ENCODE measurements at places on chromosomes 12 and 14.

GRCh38 chr14:59435987-59436386 is 29.2 kb downstream of the GPR135 start:
- DNase-seq, result no peak

- no peak for DNase-seq
These were observed 20.3 kb downstream of the TMED10 start for GRCh38 chr14:75156111-75156510.

DNA sequence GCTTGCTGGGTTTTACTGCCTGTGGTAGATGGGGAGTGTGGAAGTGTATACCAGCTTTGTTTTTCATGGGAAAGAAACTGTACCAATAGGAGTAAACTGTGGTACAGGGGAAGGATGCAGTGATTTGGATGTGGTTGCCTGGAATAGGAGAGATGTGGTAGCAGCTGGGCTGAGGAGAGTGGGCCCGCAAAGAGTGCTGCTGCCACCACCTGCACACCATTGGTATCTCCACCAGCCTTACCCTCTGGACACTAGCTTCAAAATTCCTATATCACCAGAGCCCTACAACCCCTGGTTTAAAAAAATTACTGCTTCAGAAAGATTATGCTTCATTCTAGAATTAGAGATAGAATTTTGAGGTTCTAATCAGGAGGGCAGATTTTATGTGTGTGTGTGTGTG is 53.6 kb downstream of the AKAP6 start:
- DNase-seq, result no peak

DNA sequence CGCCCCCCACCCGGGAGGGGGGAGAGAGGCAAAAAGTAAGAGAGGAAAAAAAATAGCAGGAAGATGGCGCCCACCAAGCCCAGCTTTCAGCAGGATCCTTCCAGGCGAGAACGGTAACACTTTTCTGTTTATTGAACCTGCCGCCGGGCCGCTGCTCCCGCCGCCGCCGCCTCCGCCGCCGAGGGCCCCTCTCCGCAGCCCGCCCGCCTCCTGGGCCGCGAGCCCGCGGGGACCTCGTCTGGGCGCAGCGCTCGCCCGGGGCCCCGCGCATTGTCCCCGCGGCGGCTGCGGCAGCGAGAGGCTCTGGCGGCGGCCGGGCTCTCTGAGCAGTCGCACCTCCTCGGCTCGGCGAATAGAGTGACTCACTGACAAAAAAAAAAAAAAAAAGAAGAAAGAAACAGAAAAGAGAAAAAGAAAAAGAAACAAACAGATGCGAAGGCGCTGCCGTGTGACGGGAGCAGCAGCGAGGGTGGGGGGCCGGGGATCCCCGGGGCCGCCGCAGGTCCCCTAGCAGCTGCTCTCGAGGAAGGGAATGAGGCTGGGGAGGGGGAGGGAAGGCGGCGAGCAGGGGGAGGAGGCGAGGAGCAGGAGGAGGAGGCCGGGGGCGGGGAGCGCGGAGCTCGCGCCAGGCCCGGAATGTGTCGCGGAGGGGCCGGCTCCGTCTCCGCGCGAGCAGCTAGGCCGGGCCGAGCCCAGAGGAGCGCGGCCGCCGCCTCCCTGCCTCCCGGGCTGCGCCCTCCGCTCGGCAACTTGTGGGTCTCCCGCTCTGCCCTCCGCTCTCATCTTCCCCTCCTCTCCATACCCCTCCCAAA is 781 bp downstream of the NPAS3 start:
- DNase-seq, result peak; percentile 34

GRCh38 chr12:5010151-5010550 is 33.5 kb upstream of the KCNA5 start:
- DNase-seq, result no peak

GRCh38 chr14:51596488-51597117 is 55.1 kb upstream of the FRMD6 start:
- DNase-seq, result no peak

Data from GM10248 (cell line).